Left lung (tissue), 14 donors: ENCODE measurements at places on chromosomes 1 and 21. TPM values are rescaled to one million over a fixed set of nuclear protein-coding genes. Genes with fewer than 3 reads are reported as not detected.

DNA sequence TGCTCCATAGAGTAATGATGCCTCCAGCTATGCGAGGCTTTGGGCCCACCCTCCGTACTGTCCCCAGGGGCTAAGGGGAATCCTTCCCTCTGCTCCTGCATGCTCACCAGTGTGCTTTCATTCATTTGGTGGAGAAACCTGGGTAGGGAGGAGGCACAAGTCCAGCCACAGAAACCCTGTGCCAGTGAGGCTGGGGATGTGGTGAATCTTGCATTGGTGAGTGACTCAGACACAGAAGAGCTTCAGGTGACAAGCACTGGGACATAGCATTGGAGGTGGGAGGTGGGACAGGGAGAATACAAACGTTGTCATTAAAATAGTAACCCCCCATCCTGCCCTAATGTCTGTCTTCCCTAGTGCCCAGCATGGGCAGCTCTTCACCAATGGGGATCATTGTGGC, 5.2 kb downstream of the FCGR2A start:
- H3K4me1 ChIP-seq: peaks cover 69% of the 10 kb centered on the region
- H3K4me3 ChIP-seq: no peak overlapping the region
- no peak overlapping the region for H3K27ac ChIP-seq
- H3K36me3 ChIP-seq: peaks cover 40% of the 10 kb centered on the region
- DNase-seq: no peak

- no peaks in the 10 kb centered on the region for H3K4me1 ChIP-seq
- no peak overlapping the region for H3K27ac ChIP-seq
- DNase-seq: no peak
- H3K36me3 ChIP-seq: no peaks in the 10 kb centered on the region
- H3K4me3 ChIP-seq: no peak overlapping the region
- no peaks in the 10 kb centered on the region for H3K27me3 ChIP-seq
Observed at GRCh38 chr1:213749558-213749957, 238.2 kb upstream of the PROX1 start.

DNA sequence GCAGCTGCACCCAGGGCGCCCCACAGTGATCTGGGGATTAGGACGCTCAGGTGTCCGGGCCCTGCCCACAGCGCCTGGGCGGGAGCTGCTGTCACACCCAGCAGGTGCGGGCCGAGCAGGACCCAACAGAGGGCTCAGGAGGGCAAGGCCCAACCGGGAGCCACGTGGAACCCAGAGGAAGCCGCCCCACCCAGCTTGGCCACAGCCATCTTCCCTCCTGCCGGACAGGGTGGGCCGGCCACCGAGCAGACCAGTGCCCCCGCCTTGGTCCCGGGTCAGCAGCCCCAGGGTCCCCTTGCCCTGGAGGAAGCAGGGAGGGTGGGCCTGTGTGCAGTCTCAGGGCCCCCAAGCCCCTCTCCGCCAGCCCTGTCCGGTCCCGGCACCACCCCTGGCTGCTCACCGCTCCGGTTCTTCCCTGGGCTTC, 6.3 kb upstream of the TTLL10 start:
- no peak overlapping the region for H3K27ac ChIP-seq
- H3K27me3 ChIP-seq: peaks cover 12% of the 10 kb centered on the region
- DNase-seq: no peak

DNA sequence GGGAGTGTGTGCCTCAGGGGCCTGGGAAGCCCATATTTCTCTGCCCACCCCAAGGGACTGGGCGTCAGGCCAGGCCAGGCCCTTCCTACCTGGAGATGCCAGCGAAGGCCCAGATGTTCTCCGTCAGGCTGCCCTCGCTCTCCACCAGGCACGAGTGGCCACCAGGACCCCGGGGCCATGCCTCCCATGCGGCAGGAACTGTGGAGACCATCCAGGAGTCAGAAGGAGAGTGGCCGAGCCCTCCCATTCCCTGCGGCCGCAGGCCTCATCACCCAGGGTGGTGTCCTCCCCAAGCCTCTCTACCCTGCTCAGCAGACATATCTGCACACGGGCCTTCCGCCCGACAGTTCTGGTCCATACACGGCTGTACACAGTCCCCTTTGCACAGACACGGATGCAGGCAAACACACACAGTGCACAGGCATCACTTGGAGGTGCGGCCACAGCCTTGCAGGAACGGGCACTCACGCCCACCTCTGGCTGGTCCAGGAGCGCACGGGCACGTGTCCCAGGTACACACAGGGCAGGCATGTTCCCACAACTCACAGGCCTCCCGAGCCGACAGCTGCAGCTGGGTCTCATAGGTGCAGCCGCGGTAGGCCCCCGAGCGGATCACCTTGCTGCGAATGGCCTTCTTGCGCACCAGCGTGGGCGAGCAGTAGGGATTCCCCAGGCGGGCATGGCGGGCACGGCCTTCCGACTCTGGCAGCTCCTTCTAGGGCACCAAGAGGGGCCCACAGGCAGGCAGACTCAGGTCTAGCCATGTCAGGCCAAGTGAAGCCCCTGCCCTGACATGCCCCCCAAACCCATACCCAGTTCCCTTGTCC, 5.9 kb upstream of the KIF17 start:
- no peak overlapping the region for H3K4me3 ChIP-seq
- H3K27ac ChIP-seq: no peak overlapping the region
- H3K4me1 ChIP-seq: no peaks in the 10 kb centered on the region
- no peaks in the 10 kb centered on the region for H3K36me3 ChIP-seq
- peaks cover 16% of the 10 kb centered on the region for H3K27me3 ChIP-seq
- DNase-seq: peak; percentile 45

GRCh38 chr21:43974791-43975468, 37.2 kb upstream of the TRAPPC10 start:
- no peaks in the 10 kb centered on the region for H3K27me3 ChIP-seq
- H3K36me3 ChIP-seq: no peaks in the 10 kb centered on the region

GRCh38 chr1:153849487-153850185, 73.1 kb downstream of the GATAD2B start:
- no peaks in the 10 kb centered on the region for H3K4me1 ChIP-seq
- H3K27ac ChIP-seq: no peak overlapping the region
- no peaks in the 10 kb centered on the region for H3K36me3 ChIP-seq
- no peak overlapping the region for H3K4me3 ChIP-seq
- DNase-seq: no peak

GRCh38 chr1:71899881-71900280, 382.5 kb downstream of the NEGR1 start:
- no peak overlapping the region for H3K27ac ChIP-seq
- no peaks in the 10 kb centered on the region for H3K4me1 ChIP-seq
- DNase-seq: no peak
- H3K27me3 ChIP-seq: no peaks in the 10 kb centered on the region
- H3K4me3 ChIP-seq: no peak overlapping the region

Gene PTGFR
- total RNA-seq: 4.7 TPM

Gene SELP
- 22.0 TPM for total RNA-seq

Gene SOX13
- 45.0 TPM for total RNA-seq

Gene C1orf141
- 0.45 TPM for total RNA-seq

DNA sequence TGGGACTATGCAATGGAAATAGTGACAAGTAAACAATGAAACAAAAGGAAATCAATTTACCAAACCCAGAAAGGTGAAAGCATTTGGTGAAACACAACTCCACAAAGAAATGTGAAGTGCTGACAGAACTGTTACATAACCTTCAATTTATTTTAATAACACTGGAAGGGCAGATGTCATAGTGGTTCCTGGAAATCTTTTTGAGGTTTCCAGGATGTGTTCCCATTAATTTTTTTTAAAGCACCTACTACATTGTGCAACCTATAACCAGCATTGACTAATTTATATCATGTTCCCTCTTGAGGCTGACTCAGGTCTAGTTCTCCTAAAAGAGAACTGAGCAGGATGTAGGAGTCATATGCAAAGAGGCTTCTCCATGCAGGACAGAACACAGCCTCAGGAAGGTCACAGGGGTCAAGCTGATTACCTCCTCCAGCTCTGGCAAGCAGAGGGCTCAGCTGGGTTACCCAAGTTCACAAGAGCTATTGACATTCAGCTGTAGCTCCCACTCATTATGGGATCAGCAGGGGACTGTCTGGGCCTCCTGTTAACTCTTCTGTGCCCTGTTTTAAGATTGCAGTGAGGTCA, 157.1 kb upstream of the NRIP1 start:
- H3K27ac ChIP-seq: no peak overlapping the region
- peaks cover 36% of the 10 kb centered on the region for H3K4me1 ChIP-seq
- no peaks in the 10 kb centered on the region for H3K36me3 ChIP-seq
- H3K27me3 ChIP-seq: no peaks in the 10 kb centered on the region
- no peak for DNase-seq
- no peak overlapping the region for H3K4me3 ChIP-seq

DNA sequence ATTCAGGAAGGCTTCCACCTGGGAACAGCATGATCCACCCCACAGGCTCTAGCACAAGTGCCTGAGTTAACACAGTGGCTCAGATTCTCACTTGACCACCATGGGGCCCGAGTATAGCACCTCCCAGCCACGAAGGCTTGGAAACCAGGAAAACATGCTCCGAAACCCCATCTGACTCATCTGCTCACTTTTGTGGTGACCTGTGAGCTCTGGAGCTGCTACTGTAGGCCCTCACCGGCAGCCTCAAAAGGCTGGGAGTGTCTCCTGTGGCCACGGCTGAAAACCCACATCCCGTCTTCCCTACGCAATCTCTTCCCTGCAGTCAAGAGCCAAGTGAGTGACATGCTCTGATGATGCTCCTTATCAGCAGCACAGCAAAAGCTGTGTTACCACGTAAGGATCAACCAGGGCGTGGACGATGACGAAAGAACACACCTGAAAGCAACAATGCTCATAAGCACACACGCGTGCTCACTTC, 81.4 kb downstream of the TGFBR3 start:
- peaks cover 31% of the 10 kb centered on the region for H3K4me1 ChIP-seq
- H3K27ac ChIP-seq: no peak overlapping the region
- H3K27me3 ChIP-seq: no peaks in the 10 kb centered on the region
- DNase-seq: no peak
